Natural killer cell (primary cell): ENCODE measurements at places on chromosomes 1 and 21. TPM values are rescaled to one million over a fixed set of nuclear protein-coding genes. Genes with fewer than 3 reads are reported as not detected.
A peak's percentile ranks its signal among the peaks of the same experiment; 100 is the strongest.

DNA sequence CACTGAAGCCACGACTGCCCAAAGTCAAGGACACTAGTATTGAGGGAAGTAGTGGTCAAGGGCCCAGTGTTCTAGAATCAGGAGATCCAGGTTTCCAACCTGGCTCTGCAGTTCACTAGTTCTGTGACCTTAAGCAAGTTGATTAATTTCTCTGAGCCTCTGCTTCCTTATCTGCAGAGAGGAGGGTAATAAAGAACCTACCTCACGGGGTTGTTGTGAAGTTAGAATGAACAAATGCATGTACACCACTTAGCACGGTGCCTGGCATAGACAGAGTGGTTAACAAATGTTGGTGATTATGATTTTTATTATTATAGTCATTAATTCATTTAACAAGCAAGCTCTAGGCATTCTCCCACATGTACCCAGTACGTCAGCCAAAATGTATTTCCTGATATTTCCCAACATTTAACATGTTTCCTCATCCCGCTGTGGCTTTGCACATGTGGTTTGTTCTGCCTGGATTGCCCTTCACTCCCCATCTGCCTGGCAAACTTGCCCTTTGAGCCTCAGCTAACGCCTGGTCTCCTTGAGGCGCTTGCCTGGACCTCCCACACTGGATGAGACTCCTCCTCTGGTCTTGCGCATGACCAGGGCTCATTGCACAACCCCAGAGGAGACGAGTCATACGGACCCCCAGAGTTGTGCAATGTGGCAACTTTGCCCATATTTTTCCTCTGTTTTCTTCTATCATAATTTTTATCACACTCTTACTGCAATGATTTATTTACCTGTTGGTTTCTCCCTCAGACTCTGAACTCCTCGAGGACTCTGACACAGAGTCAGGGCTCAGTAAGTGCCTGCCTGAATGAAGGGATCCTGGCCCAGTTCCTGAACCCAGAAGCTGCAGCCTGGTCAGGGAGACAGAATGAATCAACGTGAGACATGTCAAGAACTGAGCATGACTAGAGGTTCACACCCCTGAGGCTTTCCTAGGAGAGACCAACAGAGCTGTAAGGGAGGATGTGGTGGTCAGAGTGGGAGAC, 20.7 kb upstream of the MFSD2A start:
- H3K4me3 ChIP-seq, result no peak overlapping the region
- no peak for DNase-seq
- H3K4me1 ChIP-seq, result peaks cover 19% of the 10 kb centered on the region
- H3K36me3 ChIP-seq, result no peaks in the 10 kb centered on the region

DNA sequence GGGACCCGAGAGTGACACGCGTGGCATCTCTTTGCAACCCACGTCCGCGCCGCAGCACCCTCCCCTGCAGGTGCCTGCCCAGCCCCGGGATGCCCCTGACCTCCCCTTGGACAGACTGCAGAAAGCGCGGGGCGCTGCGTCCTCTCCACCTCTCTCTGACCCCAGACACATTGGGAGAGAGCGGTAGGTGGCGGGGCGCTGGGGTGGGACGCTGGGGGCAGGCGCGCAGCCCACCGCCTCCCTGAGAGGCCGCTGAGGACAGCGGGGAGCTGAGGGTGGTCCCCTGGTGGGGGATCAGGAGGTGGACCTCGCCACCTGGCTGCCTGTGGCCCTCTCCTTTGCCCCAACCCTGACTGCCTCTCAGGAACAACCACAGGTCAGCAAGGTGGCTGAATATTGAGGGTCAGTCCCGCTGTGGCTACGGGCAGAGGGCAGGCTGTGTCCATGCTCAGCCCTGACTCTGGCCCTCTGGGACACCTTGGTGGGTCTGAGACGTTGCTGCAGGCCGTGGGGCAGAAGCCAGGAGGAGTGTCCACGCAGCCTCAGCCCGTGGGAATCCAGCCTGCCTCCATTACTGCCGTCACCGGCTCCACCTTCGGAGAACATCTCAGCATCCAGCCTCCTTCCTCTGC, 761 bp upstream of the UBE2J2 start:
- H3K36me3 ChIP-seq, result no peaks in the 10 kb centered on the region
- no peak for DNase-seq
- H3K4me1 ChIP-seq, result peaks cover 40% of the 10 kb centered on the region
- no peaks in the 10 kb centered on the region for H3K27me3 ChIP-seq
- peak overlapping the region; percentile 21 for H3K27ac ChIP-seq

DNA sequence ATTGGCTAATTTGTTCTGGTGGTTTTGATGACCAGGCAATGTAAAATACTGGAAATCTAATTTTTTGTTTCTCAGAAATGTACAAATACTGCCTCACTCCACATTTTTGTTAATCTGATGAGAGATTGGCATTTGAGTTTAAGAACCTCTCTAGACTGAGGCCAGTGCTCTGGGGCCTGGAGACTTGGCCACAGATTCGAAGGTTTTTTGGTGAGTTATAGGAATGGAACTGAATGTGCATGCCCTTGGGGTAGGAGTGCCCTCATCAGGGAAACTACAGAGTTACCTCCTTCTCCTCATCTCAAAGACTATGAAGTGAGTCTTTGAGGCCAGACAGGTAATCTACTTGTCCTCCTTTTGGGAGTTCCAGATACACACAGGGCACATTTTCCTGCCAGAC, 347.9 kb downstream of the LTN1 start:
- H3K4me3 ChIP-seq, result no peak overlapping the region
- DNase-seq, result no peak
- no peaks in the 10 kb centered on the region for H3K27me3 ChIP-seq
- no peaks in the 10 kb centered on the region for H3K36me3 ChIP-seq
- H3K27ac ChIP-seq, result no peak overlapping the region
- no peaks in the 10 kb centered on the region for H3K4me1 ChIP-seq

GRCh38 chr21:32338209-32338921, 39.7 kb downstream of the MRAP start:
- no peaks in the 10 kb centered on the region for H3K4me1 ChIP-seq
- no peak for DNase-seq
- H3K36me3 ChIP-seq, result peaks cover 66% of the 10 kb centered on the region
- H3K4me3 ChIP-seq, result no peak overlapping the region
- no peak overlapping the region for H3K27ac ChIP-seq

- no peak for DNase-seq
- H3K27me3 ChIP-seq, result no peaks in the 10 kb centered on the region
- H3K4me3 ChIP-seq, result no peak overlapping the region
- peaks cover 21% of the 10 kb centered on the region for H3K4me1 ChIP-seq
Measured at GRCh38 chr1:2561898-2562895, 6.0 kb downstream of the TNFRSF14 start.

Gene KRTAP10-9
- total RNA-seq, result not detected
